ENCODE measurements at places on chromosomes 4 and X. TPM values are rescaled to one million over a fixed set of nuclear protein-coding genes. Genes with fewer than 3 reads are reported as not detected.

DNA sequence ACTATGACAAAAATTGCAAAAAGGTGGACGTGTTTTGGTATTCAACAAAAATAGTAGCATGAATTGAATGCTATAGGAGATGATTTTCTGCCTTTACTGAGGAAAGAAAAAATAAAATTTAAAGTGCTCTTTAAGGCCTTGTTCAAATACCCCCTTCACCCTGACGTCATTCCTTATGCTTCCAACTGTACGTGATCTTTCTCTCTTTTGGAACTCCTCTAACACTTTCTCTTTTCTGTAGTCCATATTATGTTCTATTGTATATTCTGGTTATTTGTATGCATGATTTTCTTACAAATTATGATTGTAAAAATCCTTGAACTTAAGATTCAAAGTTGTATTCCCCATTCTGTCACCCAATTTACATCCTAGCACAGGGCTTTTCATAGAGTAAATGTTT lies 100.5 kb downstream of the POU4F2 start:
- DNase-seq = no peak

- DNase-seq = no peak
These were observed 714.5 kb upstream of the TENM3 start for GRCh38 chr4:181528570-181529184.

DNA sequence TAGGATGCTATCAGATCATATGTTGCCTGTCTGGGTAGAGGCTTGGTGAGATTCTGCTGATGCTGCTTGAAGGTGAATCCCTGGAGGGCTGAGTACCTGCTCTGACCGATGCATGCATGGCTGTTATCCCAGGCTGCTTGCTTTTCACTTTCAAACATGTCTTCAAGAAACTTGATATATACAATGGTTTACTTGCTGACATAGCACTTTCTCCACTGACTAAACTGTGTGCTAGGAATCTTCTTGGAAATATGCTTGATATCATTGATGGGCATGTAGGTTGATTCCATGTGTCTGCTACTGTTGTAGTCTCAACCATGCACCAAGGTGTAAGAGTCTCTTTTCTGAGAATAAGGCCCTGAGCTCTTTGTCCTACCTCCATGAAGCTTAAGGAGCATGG lies 79.6 kb upstream of the WDR1 start:
- no peak for DNase-seq

GRCh38 chrX:154458954-154459778 lies 1.1 kb downstream of the PLXNA3 start:
- no peak for DNase-seq

- no peak for DNase-seq
These were observed 330.3 kb upstream of the NOCT start for GRCh38 chr4:138685316-138685715.

DNA sequence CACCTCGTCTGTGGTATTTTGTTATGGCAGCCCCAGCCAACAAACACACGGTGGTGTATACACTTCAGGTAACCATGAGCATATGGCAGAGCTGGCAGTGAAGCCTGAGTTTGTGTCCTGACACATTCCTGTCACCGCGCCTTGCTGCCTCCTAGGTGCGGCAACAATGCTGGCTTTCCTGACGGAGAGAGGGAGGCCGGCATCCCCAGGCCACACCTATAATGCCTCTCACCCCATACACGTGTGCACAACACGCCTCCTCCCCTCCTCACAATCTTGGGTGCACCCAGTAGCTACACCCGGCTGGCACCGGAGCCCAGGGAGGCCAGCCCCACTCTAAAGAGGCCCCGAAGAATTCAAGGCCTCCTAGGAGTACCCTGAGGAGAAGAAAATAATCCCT lies 158.5 kb downstream of the NSUN7 start:
- DNase-seq = no peak

DNA sequence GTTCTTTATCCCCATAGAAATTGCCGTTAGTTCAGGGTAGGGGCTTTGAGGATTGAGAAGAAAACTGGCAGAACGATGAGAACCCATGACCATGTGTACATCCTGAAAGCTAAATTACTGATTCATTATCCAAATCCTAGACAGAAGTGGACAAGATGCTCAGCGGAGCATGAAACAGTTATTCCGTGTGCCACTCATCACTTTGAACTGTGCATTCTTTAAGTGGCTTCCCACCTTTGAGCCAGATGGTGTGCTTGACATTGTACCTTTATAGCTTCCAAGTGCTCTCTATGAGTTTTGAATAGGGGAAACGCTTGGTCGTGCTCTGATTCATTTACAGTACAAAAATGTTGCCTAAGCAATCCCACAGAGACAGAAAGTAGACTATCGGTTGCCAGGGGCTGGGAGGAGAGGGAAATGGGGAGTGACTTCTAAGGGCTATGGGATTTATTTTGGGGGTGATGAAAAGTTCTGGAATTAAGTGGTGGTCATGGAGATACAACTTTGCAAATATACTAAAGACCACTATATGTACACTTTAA lies 100.0 kb downstream of the DOCK11 start:
- DNase-seq = no peak

DNA sequence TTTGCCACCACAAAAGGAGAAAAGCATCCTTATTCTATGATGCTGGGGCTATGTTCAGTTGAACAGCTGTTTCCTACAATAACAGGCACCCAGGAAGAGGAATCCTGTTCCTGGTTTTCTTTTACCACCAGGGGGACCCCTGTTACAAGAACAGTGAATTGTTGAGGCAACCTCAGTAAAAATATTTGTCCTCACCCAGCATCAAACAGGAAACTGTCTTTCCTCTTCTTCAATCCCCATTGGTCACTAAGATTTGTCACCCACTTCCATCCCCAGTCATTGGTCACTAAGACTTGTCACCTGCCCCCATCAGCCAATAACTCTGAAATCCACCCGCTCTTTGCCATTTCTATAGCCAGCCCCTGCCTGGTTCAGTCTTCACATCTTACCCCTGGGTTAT lies 143.5 kb upstream of the GALNT7 start:
- DNase-seq = no peak

The NDST3 gene
- total RNA-seq = 2.2 TPM

- no peak for DNase-seq
These were observed 3.7 kb downstream of the TAF7L start for GRCh38 chrX:101287402-101287801.

GRCh38 chr4:170671171-170671570 lies 581.4 kb upstream of the AADAT start:
- DNase-seq = no peak

Measured in urinary bladder (tissue), 4 donors.